ENCODE measurements at places on chromosomes 4 and X.

- DNase-seq = peak; percentile 52
These were observed 315.5 kb downstream of the CAMK2D start for GRCh38 chr4:113446019-113446418.

- no peak for DNase-seq
These were observed 514.3 kb downstream of the PCDH7 start for GRCh38 chr4:31234494-31234893.

GRCh38 chr4:176545872-176546271 is 226.1 kb downstream of the SPCS3 start:
- DNase-seq = no peak

- DNase-seq = no peak
These were observed 12.4 kb upstream of the MAOA start for GRCh38 chrX:43643662-43644061.

- peak; percentile 66 for DNase-seq
These were observed 1.3 kb upstream of the EOLA1 start for GRCh38 chrX:149539283-149540130.

- no peak for DNase-seq
These were observed 90.0 kb downstream of the GATB start for GRCh38 chr4:151670843-151671242.

- no peak for DNase-seq
These were observed 121.4 kb downstream of the NHS start for GRCh38 chrX:17496407-17496806.

DNA sequence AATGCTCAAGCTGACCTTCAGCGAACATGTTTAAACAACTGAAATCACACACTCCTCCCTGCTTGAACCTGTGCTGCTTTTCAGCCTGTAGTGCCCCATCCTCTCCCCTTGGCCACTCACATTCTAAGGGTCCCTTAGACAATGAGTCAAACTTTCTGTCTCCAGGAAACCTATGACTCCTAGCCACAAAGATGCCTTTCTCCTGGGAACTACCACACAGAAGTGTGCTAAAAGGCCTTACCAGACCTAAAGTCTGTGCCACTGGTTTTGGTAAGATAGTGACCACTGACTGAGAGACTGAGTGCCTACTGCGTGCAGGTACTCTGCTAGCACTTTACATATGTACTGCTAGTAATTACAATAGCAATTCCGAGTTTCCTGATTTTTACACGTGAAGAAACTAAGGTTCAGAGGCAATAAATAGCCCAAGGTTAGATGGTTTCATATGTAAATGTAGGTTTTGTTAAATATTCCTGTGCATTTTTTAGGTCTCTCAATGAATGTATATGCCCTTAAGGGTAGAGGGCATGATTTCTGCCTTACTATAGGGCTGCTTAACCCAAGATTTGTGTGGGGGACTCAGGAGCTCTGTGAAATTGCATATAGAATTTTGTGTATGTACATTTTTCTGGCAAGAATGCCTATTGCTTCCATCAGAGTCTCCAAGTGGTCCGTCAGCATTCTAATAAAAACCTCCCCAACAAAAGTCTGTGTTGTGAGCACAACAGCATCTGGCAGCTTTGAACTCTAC is 71.1 kb downstream of the NSG1 start:
- no peak for DNase-seq

DNA sequence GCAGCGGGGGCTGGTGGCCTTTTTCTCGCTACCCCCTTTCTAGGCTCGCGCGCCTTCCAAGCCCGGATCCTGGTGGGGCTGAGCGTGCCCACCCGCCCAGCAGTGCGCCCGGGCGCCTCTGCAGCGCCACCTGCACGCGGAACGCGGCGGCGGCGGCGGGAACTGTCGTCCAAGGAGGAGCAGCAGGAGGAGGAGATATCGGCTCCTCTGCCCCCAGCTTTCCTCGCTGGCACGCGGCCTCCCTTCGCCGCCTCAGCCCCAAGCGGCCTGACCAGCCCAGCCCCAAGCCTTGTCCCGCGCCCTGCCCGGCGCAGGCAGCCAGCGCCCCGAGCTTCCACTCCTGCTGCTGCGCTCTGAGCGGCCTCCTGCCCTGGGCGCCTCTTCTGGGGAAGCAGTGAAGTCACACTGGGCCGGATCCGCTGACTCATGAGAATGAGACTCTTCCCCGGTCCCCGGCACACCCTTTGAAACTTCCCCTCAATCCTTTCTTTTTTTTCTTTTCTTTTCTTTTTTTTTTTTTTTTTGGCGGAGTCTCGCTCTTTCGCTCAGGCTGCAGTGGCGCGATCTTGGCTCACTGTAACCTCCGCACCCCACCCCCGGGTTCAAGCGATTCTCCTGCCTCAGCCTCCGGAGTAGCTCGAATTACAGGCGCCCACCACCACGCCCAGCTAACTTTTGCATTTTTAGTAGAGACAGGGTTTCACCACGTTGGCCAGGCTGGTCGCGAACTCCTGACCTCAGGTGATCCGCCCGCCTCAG is 10.6 kb upstream of the ELF4 start:
- no peak for DNase-seq

GRCh38 chr4:174616661-174617060 is 94.4 kb upstream of the HPGD start:
- no peak for DNase-seq

DNA sequence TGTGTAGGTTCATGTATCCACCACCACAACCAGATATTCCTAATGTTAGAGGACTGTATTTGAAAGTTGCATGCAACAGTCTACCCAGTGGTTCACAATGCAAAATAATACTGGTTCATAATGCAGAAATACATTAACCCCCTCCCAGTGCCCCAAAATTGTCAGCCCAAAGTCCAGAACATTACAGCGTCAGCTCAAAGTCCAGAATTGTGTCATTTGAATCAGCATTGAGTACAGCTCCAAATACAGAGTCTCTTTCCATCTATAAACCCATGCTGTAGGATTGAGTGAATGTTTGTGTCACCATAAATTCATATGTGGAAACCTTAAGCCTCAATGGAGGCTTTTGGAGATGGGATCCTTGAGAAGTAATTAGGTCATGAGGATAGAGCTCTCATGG is 54.0 kb downstream of the MCUB start:
- no peak for DNase-seq

DNA sequence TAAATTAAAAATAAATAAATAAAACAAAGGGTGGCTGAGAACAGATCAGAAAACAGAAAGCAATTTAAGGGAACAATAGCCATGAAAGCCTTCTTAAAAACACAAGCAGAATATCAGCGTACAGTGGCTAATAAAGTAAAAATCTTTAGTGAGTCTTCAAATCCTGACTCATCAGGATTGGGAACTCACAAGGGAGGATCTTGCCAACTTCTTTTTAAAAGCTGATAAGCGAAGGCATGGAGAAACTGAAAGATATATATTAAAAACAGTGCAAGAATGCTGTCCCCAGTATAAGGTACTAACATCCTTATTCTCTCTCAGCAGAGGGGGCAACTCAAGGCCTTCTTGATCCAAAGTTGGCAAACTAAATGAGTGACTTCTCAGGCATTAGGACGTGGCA is 180.1 kb downstream of the DHX15 start:
- DNase-seq = no peak

- no peak for DNase-seq
These were observed 19.2 kb downstream of the SUPT20HL2 start for GRCh38 chrX:24294619-24295018.

DNA sequence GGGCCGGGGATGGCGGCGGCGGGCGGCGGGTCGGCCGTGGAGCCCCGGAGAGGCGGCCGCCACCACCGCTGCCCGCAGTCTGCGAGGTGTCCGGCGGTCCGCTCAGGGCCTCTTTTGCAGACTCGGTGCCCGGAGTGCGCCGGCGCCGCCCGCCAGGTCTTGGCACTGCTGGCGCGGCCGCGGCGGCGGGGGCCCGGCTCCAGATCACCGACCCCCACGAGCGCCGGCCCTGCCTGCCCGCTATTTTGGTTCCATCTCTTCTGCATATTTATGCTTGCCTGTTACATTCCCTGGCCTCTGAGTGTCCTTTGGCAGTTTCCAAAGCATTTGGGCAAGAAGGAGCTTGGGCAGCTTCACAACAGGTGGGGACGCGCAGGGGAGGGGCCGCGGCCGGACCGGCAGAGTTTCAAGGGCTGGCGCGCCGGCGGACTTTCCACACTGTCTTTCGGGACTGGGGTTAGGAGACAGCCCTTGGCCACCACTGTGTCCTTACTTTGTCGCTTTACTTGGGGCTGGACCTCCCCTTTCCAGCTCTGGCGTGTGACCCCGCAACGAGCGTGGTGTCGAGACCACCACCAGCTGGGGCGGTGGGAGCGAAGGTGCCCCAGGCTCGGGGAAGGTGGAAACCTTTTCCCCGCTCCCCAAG is 668 bp upstream of the TAPT1 start:
- DNase-seq = no peak

DNA sequence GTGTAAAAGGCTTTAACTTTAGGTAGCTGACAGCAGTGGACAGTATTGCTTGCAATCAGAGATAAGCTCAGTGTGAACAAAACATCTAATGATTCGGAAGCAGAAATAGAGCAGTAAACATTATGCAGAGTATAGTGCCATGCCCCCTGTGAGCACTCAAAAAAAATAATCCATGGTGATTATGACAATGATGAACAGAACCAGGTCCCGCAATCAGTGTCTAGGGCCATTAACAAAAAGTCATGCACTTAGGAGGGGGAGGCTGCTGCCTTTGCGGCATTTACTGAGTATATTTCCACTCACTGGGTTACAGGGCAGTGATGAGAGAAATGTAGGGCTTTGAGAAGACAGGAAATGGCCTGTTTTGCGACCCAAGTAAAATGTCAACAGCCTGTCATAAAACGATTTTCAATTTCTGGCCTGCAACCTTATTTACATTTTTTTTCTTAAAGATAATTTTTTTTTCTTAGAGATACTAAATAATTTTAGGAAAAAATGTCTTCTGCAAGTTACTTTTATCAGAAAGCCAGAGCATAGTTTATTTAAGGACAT is 27.3 kb upstream of the NEIL3 start:
- no peak for DNase-seq

GRCh38 chrX:106588801-106589200 is 23.0 kb upstream of the RADX start:
- DNase-seq = no peak

DNA sequence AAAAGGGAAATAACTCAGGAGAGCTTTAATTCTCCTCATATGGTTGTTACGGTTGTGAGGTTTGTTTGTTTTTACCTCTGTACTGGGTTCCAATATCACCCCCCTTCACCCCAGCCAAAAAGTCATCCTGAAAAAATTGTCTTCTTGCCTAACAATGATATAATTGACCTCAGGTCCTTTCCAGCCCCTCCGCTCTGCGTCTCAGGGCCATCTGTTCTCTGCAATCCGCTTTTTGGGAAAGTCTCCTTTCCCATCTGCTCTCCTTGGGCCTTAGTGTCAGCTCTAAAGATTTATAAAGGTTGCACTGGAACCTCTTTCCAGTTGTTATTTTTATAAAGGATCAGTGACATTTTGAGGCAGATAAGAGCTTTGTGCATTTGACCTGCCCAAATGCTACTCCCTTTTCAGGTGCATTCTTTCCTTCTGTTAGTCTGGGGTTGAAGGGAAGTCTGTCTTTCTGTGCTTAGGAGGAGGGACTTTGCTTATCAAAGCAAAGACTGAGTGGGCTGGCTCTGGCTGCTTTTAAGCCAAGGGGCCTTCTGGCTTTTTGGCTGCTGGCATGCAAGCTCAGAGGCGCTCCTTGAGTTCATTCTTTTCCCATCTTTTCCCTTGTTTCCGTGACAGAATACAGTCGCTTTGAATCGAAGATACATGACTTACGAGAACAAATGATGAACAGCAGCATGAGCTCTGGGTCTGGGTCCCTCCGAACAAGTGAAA is 34.1 kb downstream of the DLG3 start:
- DNase-seq = no peak

- DNase-seq = no peak
These were observed 50.3 kb downstream of the MAML3 start for GRCh38 chr4:140103676-140104075.

DNA sequence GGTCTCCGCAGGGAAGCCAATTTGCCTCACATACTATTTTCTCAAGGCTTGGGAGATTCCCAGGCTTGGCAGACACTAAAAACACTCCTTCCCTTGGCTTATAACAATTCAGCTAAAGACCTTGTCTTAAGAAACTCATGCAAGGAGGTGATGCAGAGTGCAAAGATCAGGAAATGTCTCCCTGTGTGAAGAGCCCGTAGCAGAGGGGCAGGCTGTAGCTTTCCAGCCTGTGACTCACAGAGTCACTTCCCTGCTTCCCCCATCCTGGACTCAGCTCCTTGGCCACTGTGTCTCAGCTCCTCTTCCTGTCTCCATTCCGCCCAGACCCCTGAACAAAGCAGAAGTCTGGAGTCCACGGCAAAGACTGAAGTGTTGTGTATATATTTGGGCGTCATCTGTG is 56.1 kb downstream of the KDR start:
- DNase-seq = no peak

DNA sequence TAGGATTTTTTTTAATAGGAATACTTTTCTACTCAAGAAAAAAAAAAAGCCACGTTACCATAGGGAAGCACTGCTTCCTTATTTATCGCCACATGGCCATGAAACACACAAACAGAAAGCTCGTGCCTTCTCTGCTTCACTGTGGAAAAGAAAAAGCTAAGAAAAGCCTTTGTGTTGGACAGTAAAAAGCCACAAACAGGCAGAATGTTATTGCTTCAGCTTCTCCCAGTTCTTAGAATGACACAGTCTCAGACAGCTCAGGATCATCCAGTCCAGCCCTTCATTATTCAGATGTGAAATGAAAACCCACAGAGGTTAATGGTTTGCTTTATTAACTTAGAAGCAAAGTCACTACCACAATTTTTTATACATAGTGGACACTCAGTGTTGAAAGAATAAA is 181.6 kb upstream of the NOCT start:
- no peak for DNase-seq

DNA sequence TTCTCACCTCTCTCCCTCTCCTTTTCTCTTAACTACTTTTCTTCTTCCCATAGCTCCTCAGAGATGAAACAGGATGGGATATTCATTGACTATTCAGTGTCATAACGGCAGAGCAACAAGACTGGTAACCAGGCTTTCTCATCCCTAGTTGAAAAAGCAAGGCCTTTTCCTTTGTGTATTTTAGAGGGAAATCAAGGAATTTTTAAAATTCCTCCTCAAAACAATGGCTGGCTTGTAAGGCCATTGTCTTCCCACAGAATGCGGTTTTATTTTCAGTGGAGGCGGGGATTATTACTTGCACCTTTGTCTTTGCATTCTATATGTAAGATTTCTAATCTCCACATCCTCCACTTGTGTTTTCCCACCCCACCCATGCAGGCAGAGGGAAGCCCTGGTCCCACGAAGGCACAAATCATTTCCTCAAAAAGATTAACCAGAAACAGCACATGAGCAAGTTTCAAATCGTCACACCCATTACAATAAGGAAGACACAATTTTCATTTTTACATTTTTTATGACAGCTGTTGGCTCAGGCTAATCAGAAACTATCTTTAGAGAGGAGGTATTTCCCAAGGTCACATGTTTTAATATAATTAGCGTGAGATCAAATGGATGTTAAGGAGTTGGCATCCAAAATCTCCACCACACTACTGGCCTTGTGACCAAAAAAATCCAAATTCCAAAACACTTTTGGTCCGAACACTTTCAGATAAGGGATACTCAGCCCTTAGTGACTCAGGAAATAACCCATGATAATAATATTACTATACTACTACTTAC is 53.0 kb upstream of the KDR start:
- DNase-seq = no peak
